Hepatic stellate cell (primary cell): ENCODE measurements at places on chromosomes 1 and 21.
A peak's percentile ranks its signal among the peaks of the same experiment; 100 is the strongest.

DNA sequence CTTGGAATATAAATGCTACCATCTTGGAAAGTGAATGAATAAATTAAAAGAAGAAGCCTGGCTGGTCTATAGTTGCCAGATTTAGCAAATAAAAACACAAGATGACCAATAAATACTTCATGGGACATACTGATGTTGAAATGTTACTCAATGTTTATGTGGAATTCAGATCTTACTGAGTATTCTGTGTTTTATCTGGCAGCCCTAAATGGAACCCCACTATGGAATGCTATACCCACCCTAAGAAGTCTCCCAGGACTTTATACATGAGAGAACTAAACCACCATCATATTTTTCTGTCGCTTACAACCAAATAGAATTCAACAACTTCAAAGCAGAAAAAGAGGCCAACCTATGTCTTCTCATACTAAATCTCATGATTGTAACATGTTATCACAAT, 177.6 kb upstream of the HMCN1 start:
- DNase-seq = no peak

DNA sequence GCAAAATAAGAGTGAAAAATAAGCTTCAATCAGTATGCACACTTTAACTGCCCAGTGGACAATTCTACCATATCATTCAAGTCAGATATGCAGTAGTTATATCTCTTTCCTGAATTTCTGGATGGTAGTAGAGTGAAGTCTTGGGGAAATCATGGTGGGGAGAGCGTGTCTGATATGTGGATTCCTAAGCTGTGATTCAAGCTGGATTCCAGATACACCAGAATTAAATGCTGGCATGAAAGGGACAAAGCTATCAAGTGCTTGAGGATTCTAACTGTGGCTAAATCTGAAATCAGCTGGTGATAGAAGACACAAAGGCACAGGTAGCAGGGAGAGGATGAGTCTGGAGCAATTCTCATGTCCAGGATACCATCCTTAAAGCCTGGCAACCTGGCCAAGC, 323.5 kb downstream of the DUSP10 start:
- DNase-seq = no peak

- DNase-seq = no peak
Measured at GRCh38 chr1:180928331-180929230, 15.9 kb downstream of the KIAA1614 start.

- DNase-seq = peak; percentile 91
Measured at GRCh38 chr1:156656806-156657740, 15.2 kb downstream of the BCAN start.

DNA sequence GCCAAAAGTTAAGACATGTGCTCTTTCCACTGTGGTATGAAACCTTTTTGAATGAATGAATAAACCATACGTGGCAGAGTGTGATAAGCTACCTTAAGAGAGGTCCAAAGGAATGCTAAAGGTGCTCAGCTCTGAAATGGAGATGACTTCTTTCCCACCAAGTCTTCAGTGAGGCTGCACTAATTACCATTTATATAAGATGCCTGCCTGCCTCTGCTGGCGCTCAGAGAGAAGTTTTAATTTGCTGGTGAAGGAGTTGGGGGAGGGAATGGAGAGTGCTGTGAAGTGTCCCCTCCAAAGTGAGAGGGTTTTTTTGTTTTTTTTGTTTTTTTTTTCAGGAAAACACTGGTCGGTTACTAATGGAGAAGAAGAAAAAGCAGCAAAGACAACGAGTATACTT, 559.0 kb downstream of the OMA1 start:
- DNase-seq = no peak

GRCh38 chr1:116298746-116299145, 74.3 kb upstream of the ATP1A1 start:
- no peak for DNase-seq

- DNase-seq = no peak
Measured at GRCh38 chr1:193799948-193800690, 613.7 kb upstream of the B3GALT2 start.

- DNase-seq = no peak
Measured at GRCh38 chr1:93905734-93906133, 3.5 kb downstream of the GCLM start.

DNA sequence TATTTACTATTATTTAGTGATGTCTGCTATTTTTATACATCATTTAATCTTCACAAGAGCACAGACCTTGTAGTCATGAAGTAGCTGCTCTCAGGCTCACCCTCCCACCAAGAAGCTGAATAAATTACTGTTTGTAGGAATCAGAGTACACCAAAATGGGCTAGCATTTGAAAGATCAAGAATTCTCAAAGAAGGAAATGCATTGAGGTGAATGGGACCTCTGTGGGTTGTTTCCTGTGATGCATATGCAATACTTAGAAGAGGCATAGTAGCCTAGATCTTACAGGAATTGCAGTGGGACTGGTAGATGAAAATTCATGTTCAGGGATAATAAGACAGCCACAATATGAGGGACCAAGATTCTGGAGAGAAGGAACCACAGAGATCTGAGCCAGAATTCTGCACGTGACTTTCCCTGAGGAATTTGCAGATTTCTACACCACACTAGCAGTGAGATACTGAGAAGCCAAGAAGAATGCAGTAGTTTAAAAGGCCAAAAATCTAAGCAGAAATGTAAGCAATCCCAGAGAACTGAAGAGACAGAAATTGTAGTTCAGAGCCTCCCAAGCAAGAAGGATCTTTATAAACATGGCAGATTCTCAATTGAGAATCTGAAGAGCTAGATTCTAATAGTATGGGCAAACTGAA, 307.0 kb downstream of the ST6GALNAC3 start:
- DNase-seq = no peak
